NCI-H1092 treated with DMSO at 0.1 percent for 48 hours (cell line): ENCODE measurements at places on chromosomes 3 and 15.

- DNase-seq = peak; percentile 51
Observed at GRCh38 chr3:127761441-127761801, 60.9 kb downstream of the MGLL start.

DNA sequence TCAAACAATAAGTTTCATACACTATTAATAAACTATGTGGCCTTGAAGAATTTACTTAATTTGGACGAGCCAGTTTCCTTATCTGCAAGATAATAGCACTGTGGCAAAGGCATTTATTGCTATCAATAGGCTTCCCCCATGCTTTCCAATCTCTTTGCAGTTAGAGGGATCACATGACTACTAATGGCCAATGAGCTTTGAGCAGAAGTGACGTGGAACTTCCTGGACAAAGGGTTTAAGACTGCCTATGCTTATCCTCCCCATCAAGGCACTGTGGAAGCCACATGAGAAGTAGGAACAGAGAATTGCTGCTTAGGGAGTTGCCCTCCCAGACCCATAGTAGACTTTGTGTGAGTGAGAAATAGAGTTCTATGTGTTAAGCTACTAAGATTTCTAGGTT, 16.7 kb upstream of the ZMAT3 start:
- no peak for DNase-seq

- DNase-seq = no peak
Observed at GRCh38 chr3:20503394-20504082, 317.5 kb upstream of the SGO1 start.

DNA sequence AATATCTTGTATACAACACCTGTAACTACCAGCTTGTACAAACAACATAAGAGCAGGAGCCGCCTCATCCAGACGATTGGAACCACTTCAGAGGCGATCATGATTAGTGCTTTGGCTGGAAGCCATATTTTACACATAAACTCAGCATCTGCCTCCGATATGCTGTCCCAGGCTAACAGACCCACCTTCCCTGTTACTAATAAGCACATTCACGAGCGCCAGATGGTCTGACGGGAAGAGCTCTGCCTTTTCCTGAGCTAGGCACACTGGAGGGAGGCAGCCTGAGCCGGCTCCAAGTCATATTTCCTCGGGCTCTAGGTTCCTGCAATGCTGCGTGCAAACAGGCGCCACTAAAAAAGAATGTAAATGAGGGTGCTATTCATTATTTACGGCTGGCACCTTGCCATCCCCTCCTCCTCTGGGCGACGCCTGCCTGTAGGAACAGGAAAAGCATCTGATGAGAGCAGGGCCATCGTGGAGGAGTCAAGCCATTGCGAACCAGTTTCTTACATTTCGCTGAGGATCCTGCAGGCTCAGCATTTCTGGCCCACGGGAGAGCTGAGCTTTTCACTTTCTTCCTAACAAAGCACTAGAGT, 98.2 kb downstream of the ANXA2 start:
- DNase-seq = peak; percentile 96

GRCh38 chr3:48715174-48715800, 1.7 kb downstream of the IP6K2 start:
- DNase-seq = no peak

DNA sequence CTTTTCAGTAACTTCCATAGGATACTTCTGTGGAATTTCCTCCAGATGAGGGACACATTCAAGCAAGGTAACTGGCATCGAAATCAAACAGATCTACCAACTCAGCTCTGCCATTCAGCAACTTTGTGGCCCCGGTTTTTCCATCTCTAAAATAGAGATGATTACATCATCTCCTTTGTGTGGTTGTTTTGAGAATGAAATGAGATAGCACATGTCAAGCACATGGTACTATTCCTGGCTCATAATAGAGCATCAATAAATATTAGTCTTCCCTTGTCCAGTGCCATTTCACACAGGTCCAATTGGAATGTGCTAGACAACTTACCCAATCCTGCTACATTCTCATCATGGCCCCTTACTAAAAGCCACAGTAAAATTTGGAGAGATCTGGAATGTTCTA, 24.2 kb upstream of the TM4SF4 start:
- no peak for DNase-seq

DNA sequence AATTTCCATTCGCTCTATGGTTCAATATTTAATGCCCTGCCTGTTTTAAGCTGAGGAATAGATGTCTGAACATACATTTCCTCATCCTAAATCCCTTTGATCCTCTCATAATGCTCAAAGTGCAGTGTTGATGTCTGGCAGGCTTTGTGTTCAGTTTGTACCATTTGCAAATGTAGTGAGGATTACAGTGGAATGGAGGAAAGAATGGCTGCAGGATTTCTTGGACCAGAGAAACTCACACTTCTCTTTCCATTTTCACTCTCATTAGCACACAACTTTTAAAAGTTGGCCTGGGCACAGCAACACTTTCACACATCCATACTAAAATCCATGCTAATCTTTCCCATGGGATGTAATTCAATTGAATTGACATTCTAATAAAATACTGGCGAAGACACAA, 28.6 kb upstream of the THRB start:
- no peak for DNase-seq

- DNase-seq = no peak
Observed at GRCh38 chr15:68612979-68613740, 34.4 kb downstream of the CORO2B start.

DNA sequence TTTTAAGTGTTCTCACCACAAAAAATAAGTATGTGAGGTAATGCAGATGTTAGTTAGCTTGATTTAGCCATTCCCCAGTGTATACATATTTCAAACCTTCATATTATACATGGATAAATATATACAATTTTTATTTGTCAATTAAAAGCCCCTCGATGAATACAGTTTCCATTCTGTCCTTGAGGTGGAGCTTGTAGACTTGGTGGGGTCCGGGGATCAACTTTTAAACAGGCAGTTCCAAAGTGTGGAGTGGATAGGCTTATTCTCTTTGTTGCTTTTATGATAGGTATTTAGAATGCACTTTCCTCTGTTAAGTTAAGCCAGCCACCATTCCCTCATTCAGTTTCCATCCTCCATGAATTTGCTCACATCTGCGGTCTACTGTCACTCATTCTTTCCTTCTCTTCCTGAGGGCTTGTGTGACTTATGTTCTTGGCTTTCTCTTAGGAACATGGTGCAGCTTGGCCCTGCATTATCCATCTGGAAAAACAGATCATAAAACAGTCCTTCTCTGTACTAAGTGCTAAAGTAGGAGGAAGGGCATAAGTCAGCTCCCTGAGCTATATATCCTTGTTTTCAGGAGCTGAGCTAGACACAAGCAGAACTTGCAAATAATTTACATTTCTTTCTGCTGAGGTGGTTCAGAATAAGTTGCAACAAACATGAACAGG, 149.1 kb downstream of the NFKBIZ start:
- no peak for DNase-seq

GRCh38 chr3:111035902-111036301, 35.7 kb upstream of the NECTIN3 start:
- DNase-seq = no peak

- no peak for DNase-seq
Observed at GRCh38 chr3:49001155-49001554, 6.0 kb upstream of the WDR6 start.

DNA sequence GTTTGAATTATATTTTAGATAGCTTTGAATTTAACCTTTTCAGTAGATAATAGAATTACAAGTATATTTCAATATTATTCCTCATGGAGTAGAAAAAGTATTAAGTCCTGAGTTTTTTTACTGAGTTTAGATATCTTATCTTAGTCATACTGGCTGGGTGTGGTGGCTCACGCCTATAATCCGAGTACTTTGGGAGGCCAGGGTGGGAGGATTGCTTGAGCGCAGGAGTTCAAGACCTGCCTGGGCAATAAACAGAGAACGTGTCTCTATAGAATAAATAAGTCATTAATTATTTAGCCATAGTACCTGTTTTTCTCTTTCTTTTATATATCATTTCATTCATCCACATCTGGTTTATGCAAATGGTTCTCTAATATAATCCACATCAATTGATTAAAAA, 9.9 kb downstream of the RAP2B start:
- no peak for DNase-seq

- no peak for DNase-seq
Observed at GRCh38 chr15:93826790-93827189, 404.6 kb upstream of the MCTP2 start.

- DNase-seq = no peak
Observed at GRCh38 chr3:117669774-117670173, 960.2 kb downstream of the TUSC7 start.

- DNase-seq = no peak
Observed at GRCh38 chr15:100095541-100096247, 246.1 kb downstream of the ADAMTS17 start.

DNA sequence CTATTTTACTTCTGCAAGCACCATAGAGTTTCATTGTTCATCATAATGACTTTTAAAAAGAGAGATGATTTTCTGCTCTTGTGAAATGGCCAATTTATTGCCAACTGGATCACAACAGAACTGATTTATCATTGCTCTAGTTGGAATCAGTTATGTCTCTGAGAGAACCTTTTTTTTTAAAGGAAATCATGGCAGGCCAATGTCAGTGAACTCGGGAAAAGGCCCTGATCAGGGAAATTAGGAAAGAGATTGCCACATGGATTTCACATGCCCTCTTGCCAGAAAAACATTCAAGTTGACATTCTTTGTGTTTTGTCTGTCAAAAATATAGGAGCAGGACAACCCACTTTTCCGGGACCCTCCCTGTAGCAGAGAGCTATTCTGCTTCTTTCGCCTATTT, 12.6 kb upstream of the SLC25A26 start:
- no peak for DNase-seq

DNA sequence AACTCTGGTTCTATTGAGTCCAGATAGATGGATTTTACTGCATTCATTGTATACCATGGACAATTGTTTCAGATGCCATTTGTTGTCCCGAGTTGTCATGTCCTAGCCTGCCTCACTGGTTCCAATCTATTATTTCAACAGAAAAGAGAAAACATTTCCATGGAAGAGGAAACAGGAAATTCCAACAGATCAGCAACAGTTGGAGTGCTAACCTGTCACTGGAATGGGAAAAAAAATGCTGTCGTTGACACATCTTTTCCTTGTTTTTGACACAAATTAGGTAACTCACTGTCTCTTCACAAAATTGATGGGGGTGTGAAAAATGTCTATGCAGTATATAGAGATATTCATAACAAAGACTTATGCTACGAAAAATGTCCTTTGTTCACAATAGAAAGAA, 432.0 kb upstream of the TBL1XR1 start:
- DNase-seq = no peak

DNA sequence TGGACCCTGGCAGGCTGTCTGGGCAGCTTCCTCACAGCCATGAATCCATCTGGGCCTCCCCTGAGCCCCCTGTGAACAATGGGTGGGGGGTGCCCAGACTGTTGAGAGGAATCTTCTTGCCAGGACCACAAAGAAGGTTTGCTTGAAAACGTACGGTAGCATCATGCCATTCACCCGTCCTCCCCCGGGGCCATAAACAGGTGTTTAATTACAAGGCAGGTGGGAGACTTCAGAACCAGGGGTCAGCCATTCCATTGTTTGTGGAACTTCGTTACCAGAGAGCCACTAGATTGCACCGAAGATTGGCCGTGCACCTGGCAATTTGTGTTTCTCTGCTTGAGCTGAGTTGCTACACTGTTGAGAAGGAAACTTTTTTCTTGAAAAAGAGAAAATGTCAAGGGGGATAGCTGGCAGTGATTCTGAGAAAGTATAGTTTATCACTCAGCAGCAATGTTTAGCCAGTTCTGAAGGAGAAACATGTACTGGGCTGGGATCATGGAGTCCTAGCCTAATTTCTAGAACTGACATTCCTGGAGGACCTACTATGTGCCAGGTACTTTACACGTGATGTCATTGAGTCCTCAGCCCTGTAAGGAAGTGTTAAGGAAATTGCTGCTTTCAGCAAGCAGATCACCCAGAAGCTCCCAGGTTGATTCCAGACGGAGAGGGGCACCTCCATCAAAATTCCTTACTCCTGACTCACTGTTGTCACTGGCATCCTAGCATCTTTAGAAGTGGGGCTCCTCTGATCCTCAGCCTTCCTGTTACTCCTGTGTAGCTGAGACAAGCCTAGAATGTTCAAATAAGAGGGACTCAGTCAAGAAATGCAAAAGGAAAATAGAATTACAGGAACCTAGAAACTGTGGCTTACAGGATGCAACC, 103.8 kb upstream of the UBE2E1 start:
- DNase-seq = peak; percentile 26

DNA sequence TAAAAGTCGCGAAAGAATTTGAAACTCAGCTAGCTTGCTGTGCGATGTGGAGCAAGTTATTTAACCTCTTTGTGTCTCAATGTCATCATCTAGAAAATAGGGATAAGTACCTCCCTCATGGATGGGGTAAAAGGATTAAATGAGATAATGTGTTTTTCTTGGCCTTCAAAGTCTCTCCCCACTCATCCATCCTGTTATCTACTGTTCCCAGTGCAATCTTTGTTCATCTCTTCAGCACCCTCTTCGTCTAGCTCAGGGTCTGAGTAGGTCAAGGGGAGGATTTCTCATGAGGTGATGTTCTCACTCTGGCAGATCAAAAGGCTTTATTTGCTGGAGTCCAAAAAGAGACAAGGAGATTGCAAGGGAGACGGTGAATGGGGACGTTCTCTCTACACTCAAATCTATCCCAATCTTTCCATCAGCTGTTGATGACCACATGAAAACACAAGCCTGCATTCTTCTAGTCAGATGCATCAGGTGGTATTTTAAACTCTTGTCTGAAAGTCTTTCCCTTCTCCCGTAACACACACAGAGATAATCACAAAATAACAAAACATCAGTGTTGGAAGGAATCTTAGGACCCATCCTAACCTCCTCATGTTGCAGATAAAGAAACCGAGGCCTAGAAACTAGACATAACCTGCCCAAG, 1.3 kb downstream of the MESD start:
- DNase-seq = no peak

GRCh38 chr3:52237657-52238172, 1.2 kb downstream of the TWF2 start:
- DNase-seq = no peak

DNA sequence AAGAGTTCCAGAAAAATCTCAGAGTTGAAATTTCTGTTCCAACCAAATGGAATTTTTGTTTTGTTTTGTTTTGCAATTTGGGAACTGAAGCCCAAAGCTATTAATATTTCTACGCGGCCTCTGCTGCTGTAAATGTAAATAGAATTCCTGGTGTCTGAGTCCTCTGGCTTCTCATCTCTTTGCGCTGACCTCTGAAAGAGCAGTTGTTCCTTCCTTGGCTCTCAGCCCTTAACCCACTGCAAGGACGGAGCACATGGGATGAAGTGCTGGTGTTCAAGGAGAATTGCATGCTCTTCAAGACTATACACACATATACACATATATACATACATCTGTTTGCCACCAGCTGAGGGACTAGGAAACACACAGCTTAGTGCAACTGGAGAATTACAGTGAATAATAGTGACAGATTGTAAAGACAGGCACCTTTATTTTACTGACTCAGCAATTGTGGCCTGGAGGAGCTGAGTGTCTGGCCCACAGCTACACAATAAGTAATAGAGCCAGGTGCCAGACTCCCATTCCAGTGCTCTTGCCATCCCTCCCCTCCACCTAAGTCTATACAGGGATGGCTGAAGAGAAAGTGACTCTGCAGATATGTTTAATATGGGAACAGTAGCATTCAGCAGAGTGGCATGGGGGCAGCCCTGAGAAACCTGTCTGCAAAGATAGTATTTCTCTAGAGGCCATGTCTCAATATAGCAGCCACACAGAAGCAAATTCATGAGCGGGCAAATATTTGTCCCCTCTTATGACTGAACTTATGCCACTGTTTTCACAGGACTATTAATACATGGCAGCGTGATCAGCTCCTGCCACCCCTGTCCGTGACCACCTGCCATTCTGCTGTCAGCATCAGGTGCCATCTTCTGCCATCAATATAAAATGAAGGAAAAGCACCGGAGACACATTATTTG, 42.3 kb downstream of the NEK10 start:
- no peak for DNase-seq

- DNase-seq = no peak
Observed at GRCh38 chr15:57589281-57589680, 2.4 kb upstream of the MYZAP start.
